ENCODE measurements at places on chromosomes 5 and 9.
A peak's percentile ranks its signal among the peaks of the same experiment; 100 is the strongest.

DNA sequence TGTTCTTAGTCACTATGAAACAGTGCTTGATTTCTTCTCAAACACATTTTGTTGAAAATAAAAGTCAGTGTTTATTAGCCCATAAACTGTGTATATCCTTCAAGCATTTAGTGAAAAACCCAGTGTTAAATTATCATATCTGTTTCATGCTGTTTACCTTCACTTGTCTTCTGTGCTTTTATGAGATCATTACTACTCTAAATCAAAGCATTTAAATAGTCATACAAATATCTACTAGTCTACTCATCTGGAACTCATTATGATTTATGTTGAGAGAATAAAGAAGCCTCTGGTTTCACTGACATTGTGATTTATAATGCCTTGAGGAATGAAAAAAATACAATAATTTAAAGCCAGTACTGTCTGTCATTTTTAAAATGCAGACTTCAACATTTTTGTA lies 366.5 kb downstream of the SLCO4C1 start:
- DNase-seq: no peak

GRCh38 chr9:6681147-6681956 lies 35.8 kb upstream of the GLDC start:
- peak; percentile 94 for DNase-seq

DNA sequence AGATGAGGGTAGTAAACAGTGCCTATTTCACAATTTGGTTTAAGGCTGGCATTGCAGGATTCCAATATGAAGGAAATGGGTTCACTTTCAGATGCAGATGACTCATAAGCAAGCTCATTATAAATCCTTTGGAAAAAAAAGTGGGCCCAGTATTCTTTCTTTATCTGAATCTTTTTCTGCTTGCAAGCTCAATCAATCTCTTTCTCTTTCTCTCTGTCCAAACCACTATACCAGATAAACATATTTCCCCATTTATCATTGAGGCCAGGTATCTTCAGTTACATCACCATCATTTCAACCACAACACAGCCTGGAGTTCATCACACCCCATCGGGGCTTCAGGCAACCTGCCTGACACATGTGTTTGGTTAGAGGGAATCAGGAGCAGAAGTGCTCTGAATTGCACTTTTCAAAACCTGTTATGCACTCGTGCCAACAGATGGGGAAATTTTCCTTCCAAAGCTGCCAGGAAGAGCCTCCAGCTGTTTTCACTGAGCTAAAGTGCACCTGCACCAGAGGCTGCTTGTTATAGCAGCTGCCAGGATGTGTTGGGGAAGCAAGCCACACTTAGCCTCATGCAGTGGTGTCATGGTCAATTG lies 30.0 kb upstream of the MAMDC2 start:
- DNase-seq: peak; percentile 82

- DNase-seq: no peak
Measured at GRCh38 chr5:135030123-135030955, 3.7 kb downstream of the PITX1 start.
